Stimulated activated CD8-positive, alpha-beta memory T cell treated with anti-CD3 and anti-CD28 coated beads, Interleukin-7, amount 100 ng/mL, for 1 hour (primary cell): ENCODE measurements at places on chromosomes 3 and 15.

- DNase-seq: no peak
Measured at GRCh38 chr3:3817865-3818264, 18.6 kb downstream of the LRRN1 start.

- no peak for DNase-seq
Measured at GRCh38 chr3:33919312-33920120, 121.1 kb downstream of the PDCD6IP start.

DNA sequence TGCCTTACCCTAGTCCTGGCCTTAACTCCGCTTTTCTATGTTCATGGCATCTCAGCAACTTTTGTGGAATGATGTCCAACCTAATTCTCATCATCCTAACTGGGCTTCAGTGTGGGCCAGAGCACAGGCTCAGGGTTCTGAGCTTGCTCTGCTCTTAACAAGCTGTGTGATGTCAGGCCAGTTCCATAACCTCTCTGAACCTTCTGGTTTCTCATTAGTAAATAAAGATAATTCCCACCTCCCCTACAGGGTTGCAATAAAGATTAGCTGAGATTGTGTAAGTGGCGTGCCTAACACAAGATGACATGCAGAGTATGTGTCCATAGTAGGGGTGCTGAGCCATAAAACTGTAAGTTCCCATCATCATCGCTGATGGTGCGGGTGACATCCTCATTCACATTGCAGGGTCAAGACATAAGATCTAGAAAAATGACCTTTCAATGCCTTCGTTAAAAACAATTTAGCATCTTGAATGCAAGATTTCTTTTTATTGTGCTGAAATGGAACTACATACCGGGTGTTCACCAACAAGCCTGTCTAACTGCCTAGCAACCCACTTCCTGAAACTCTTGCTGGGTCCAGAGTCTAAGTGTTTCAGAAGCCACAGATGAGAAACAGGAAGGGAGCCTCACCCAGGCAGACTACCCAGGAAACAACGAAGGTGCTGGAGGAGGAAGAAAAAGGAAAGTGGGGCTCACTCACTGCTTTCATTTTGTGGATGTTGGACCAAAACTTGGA, 36.2 kb downstream of the CDCP1 start:
- peak; percentile 9 for DNase-seq

DNA sequence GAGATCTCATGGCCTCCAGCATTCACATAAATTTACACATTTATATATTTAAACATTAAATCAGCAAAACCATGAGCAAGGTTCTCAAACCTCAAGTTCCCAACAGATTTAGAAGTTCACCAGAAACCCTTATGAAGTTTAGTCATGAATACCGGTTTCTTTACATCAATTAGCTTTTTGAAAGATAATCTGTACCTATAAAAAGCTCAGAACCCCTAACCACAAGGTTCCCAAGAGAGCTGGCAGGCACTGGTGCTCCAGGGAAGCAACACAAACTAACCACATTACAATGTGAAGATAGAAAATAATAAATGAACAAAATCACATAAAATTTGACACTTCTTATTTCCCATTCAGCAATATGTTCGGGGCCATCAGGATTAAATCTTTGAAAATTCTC, 150.9 kb downstream of the FBN1 start:
- DNase-seq: no peak

DNA sequence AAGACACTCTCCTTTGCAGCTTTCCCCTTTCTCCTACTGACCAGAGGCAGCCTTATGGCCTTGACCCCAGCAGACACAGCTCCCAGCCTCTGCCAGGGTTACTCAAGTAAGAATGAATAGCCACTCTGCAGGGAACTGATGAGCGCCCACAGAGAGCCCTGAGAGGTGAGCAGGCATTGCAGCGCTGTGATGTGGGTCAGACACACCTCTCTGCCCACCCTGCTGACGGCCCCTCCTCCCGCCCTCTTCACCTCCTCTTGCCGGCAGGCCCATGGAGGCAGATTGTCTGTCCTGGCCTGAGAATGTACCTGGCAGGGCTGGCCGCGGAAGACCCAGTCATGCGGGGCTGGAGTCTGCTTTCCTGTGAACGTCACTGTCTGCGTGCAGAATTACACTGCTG, 512.6 kb upstream of the PPP2R3A start:
- no peak for DNase-seq

- no peak for DNase-seq
Measured at GRCh38 chr3:158539414-158540014, 31.5 kb upstream of the MLF1 start.

DNA sequence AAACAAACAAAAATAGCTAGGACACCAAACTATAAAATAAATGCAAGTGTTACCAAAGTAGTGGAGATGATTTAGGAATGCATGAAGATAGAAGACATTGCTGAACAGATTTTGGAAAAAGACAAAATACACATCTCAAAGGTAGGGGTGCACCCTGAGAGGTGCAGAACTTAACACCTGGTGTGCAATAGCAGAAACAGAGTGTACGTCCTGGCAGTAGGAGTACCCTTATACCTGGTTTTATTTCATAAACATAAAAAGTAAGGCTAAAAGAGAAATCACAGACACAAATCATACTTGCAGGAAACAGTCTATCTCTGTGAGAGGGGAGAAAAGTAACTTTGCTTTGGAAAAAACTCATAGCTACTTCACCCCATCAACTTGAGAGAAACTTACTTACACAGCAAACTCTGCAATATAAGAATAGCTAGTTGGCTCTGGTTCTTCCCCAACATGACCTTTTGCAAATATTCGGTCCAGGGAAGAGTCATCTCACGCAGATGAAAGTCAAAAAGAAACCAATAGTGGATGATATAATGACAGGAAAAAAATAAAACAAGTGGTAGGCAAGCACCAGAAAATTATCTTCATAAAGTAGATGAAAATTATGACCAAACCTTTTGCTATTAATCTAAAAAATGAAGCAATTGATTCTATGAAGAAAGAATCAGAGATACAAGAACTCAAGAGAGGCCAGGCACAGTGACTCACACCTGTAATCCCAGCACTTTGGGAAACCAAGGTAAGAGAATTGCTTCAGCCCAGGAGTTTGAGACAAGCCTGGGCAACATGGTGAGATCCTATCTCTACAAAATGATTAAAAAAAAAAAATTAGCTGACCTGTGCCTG, 108.9 kb upstream of the BNIP2 start:
- DNase-seq: no peak

- no peak for DNase-seq
Measured at GRCh38 chr15:67224889-67225288, 29.6 kb downstream of the AAGAB start.

DNA sequence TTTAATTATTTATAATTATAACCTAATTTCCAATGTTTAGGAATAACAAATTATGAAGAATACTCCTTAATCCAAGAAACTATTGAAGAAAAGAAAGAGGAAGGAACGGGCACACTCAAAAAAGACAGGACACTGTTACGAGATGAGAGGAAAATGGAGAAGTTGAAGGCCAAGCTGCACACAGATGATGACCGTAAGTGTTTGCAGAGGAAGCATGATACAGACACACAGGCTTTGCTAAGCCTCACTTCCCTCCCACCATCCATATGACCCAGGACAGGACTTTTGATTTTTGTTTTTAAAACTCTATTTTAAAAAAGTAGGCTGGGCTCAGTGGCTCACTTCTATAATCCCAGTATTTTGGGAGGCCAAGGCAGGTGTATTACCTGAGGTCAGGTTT, 389.4 kb upstream of the TPM1 start:
- DNase-seq: no peak

DNA sequence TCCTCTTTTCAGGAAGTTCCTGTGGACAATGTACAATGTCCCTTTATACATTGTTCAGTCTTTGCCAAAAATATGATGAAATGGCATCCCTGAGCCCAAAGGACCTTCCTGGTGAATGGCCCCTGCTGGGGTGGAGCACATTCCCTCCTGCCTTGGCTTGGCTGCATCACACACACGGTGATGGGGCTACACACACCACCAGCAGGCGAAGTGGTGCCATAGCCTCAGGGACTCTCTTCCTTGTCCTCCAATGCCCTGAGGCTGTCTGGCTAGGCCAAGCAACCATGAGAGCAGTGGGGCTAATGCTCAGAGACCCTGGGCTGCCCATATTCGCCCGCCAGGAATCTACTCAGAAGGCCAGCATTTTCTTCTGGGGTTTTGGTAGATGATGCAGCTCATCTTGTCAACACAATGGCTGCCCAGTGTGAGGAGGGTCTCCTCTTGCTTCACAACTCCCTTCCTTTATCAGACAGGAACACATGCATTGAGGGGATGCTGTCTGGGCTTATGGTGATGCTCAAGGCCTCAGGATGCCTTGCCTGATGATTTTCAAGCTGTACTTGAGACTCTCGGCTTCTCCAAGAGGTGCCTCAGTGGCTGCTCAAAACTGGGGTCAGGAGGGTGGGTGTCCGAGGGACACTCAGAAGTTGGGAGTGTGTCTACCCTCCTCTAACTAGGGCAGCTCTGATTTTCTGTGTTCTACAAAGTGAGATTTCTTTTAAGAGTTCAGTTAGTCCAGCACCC, 40.9 kb upstream of the EPHB1 start:
- no peak for DNase-seq

GRCh38 chr3:145243875-145244274, 917.1 kb downstream of the PLOD2 start:
- DNase-seq: no peak

DNA sequence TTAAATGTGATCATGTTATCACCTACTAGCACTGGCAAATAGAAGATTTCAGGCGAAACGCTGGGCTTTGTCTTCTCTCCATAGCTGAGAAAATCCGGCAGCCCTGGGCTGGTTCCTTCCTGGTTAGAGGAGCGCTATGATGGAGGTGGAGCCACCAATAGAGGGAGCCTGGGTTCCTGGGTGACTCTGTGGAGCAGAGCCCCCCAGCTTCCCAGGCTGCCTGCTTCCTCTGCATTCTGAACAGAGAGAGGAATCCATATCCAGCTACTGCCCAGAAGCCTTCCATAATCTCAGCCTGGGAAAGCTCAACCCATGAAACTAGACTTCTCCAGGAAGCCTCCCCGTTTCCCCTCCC, 32.6 kb upstream of the IQSEC1 start:
- no peak for DNase-seq

GRCh38 chr15:22866079-22866478, 27.6 kb downstream of the NIPA2 start:
- DNase-seq: no peak

- no peak for DNase-seq
Measured at GRCh38 chr15:80750575-80750974, 28.6 kb upstream of the CEMIP start.

DNA sequence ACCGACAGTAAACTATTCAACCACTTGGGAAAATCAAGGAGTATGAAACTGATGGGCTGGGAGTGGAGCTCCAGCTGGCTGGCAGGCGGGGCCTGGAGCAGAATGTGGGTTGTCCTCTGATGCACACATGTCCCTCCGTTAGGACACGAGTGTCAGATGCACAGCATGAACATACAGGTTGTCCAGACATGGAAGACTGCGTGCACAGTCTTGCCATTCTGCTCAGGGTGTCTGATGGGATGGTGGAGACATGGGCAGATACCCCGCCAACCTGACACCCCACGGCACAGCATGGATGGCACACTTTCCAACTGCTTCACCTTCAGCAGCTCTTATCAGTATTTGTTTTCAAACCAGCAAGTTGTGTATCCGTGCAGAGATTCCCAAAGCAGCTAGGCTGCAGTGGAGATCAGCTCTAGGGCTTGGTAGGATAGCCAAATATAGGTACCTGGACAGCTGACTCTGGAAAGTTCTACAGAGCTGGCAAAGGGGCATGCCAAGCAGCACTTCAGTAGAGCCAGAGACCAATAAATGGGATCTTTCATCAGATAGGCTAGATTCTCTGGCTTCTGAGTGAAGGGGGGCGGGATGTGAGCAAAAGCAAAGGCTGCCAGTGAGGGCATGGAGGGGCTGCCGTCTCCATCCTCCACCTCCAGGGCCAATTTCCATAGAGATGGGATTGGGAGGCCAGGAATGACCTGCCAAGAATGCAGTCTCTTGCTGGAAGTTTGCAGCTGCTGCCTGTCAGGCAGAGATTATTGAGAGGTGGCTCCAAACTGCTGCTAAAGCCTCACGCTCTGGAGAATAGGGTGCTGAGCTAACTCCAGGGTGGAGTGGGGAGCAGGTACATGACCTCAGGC, 47.2 kb upstream of the KY start:
- DNase-seq: no peak

DNA sequence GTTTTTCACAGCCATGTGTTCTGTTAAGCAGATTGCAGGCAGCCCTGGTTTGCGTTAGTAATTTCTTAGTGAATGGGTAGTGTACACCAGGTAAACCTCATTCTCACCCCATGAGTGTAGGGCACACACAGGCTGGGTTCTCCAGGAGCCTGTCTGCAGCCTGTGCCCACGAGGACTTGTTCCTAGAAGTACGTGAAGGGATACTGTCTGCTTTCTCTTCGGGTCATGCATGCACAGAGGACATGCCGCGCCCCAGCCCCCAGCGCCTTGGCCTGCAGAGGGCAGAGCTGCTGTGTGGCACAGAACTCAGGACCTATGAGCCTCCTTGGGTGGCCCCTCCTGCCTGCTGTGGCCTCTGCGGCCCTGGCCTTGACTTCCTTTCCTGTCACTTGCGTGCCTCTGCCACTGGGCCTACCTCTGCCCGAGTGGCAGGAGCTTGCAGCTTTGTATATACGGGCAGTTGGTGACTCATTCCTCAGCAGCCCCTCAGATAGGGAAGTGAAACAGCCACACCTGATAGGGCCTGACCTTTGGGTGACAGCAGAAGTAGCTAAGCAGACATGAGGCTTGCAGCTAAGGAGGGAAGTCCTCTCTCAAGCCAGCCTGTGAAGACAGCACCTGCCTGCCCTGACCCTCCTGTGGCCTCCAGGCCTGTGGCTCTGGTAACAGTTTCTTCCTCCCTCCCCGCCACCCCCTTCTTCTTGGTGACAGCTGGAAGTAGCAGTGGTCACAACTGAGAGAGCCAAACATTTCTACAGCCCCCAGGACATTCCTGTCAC, 19.5 kb downstream of the PPCDC start:
- DNase-seq: peak; percentile 44

- no peak for DNase-seq
Measured at GRCh38 chr3:38021196-38021595, 8.2 kb downstream of the PLCD1 start.

GRCh38 chr15:78072080-78072892, 5.2 kb downstream of the TBC1D2B start:
- no peak for DNase-seq

- no peak for DNase-seq
Measured at GRCh38 chr3:23508464-23508863, 297.3 kb upstream of the UBE2E1 start.

DNA sequence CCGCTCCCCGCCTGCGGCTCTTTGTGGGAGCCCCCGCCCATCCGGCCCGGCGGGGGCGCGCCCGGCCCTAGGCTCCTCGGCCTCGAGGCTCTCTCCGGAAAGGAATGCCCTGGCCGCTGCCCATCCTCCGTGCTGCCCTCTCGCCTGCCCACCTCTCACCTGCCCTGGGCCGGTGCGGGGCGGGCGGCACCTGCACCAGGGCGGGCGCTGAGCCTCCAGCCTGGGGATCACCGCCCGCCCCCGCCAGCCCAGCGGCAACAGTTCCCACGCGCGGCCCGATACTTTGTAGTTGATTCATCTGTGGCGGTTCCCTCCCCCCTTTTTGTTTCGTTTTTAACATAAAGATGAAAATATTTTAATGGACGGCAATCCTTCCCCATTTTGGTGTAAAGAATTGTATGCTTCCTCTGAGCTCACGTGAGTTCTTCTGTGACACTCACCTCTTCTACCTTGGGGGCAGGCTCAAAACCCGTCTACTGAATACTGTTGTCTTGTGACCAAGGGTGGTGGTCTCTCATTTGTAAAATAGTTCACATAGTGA, 1.9 kb downstream of the KLF13 start:
- DNase-seq: no peak

- no peak for DNase-seq
Measured at GRCh38 chr3:14913926-14914778, 33.2 kb upstream of the NR2C2 start.

- DNase-seq: no peak
Measured at GRCh38 chr3:144189044-144189443, 217.4 kb downstream of the DIPK2A start.

- DNase-seq: no peak
Measured at GRCh38 chr3:101900316-101900715, 51.0 kb downstream of the NFKBIZ start.
